ENCODE measurements at places on chromosomes 1 and 21.
A peak's percentile ranks its signal among the peaks of the same experiment; 100 is the strongest.

DNA sequence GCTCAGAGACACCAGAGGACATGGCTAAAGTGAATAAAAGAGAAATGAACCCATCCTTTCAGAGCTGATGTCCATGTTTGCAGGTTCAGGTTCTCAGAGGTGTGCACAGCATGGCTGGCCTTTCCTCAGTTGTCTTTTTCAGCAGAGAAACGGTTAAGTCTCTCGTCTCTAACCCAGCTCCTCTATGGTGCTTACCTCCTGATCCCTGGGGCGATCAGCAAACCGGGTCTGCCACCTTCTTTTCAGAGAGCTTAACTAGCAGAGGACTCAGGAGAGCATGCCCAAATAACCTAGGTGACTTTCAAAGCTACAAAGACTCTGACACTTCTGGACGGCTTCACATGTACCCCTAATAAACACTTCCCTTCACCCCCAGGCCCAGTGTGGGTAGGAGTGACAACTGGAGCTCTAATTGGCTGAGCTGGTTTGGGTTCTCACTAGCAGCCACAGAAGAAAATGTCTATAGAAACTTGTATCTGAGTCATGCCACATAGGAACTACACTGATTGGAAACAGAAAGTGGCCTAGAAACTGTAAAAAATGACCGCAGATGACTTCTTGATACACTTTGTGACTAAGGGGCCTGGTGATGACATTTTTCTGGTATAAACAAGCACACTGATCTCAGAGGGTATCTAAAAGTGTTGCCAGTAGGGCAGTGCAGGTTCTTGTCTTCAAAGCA is at the start of gene AIM2:
Gene AIM2, minus strand, starts transcription at position 329 of the 682 bp plus-strand sequence. CDS start 3,267 bp downstream, outside the sequence.
- DNase-seq = peak; percentile 58

- no peak for DNase-seq
These were observed 48.9 kb downstream of the LPAR3 start for GRCh38 chr1:84844094-84844493.

DNA sequence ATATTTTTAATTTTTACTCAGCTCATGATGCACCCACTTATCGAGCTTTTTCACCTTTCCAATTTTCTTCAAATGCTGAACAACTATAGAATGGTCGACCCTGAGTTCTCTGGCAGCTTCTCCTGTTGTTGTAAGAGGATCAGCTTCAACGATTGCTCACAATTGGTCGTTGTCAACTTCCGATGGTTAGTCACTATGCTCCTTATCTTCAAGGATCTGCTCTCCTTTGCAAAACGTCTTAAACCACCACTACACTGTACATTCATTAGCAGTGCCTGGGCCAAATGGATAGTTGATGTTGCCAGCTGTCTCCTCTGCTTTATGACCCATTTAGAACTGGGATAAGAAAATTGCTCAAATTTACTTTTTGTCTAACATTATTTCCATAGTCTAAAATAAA is 385.9 kb upstream of the LYPLAL1 start:
- DNase-seq = no peak

- DNase-seq = no peak
These were observed 21.8 kb downstream of the TRPM2 start for GRCh38 chr21:44375281-44375651.

DNA sequence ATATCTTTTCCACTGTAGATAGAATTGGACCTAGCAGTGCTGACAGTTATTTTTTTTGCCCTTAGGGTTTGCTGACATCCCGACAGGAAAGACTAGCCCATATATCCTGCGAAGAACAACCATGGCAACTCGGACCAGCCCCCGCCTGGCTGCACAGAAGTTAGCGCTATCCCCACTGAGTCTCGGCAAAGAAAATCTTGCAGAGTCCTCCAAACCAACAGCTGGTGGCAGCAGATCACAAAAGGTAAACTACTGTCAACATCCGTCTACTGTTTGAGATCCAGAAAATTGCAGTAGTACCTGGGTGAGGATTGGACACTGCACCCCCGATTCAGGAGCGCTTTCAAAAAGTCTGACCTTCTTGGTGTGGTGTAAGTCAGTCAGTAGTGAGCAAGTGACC is 55.8 kb downstream of the CENPF start:
- DNase-seq = no peak

GRCh38 chr1:209937996-209938959 is at the start of gene SYT14:
Gene SYT14 (plus strand): TSS chr1:209938217. CDS start chr1:209938265, 48 bp downstream.
- DNase-seq = peak; percentile 3

DNA sequence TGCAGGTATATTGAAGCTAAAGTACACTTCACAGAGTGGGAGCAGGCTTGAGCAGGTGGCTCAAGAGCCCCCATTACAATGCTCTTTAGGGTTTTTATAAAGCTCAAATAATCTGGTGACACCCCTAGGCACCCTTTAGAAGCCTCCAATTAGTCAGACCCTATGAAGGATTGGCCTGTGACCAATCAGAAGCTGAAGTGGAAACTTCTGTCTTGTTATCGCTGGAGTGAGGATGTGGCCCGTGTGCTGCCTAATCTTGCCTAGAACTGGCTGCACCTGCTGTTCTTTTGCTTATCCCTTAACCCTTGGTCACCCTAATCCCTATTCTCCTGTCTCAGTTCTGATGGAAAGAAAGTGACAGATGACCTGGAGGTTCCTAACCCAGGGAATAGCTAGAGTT is 70.8 kb upstream of the ABCG1 start:
- DNase-seq = no peak

DNA sequence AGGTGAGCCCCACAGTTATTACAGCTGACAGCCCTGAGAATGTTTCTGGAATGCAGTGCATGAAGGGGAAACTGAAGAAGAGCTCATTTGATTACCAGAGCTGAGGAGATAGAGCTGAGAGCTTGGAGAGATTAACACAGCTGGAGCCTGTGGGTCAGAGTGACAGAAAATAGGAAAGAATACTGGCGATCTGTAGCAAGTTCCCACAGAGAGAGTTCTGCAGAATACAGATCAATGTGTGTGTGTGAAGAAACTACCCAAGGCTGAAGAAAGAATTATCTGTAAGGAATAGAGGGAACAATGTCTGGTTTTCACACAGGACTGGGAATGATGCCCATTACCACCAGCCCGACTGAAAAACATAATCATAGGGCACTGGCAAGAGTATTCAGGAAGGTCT is 103.6 kb upstream of the SNX7 start:
- no peak for DNase-seq

GRCh38 chr1:53047737-53048736 is 14.0 kb upstream of the PODN start:
- DNase-seq = no peak

GRCh38 chr1:67316918-67317317 is 9.2 kb downstream of the IL12RB2 start:
- no peak for DNase-seq

DNA sequence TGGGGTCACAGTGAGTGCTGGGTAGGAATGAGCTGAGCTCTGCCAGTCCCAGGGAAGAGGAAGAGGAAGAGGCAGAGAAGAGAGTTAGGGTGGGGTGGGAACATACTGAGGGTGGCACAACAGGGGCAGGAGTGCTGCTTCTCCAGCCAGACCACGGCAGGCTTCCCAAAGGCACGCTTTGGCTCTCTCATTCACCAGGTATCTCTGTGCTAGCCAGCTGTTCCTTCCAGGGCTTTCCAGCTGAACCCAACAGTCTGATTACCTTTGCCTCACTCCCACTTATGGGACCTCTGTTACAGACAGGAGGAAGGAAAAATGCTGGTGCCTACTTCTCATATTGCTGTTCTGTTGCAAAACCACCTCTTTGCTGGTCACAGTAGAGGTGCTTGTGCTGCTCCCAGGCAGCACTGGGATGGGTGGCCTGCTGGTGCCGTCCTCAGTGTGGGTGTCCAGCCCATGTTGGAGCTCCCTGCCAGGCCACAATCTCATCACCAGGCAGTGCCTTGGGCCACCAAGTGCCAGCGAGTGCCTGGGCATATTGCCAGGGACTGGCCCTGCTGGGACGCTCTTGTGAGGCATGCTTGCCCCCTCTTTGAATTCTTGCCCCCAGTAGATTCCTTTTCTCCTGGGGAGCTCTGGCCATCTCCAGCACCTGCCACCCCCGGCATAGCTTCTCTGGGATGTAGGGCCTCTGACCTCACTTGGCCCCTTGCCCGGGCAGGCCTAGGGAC is 2.1 kb downstream of the ADORA1 start:
- no peak for DNase-seq

DNA sequence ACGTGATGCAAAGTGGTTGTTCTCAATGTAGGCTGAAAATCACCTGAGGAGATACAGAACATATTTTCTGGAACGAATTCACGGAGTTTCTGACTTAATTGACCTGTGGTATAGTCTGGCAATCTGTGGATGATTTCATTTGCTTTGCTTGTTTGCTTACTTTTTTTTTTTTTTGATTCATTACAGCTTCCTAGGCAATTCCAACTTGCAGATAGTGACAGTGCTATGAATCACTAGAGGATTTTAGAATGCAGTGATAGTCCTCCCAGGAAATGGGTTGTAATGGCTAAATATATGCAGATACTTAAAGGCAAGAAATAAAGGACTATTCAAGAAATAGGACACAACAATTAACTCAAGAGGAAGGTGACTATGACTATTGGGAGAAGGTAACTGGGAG is 1378.1 kb upstream of the PRMT6 start:
- no peak for DNase-seq

DNA sequence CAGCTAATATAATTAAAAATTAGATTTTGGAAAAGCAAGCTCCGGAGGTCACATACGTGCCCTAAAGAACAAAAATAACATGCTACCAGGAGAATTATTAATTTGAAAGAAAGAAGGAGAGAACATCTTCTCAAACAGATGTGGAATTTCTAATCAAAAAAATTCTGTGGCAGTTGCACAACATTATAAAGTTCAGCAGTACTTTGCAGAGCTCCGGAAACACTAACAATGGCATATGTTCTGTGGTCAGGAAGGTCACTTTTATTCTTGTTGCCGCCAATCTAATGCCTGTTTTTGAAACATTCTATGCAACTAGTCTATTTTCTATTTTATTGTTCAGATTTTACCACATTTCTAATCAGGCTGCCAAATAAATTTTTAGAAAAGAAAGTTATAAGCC is 186.8 kb downstream of the SMYD3 start:
- no peak for DNase-seq

- DNase-seq = no peak
These were observed 176.5 kb upstream of the PLXNA2 start for GRCh38 chr1:208420696-208421095.

- DNase-seq = no peak
These were observed 109.7 kb upstream of the MAGI3 start for GRCh38 chr1:113280581-113280980.

- no peak for DNase-seq
These were observed 7.8 kb downstream of the HSPA6 start for GRCh38 chr1:161531986-161532643.

DNA sequence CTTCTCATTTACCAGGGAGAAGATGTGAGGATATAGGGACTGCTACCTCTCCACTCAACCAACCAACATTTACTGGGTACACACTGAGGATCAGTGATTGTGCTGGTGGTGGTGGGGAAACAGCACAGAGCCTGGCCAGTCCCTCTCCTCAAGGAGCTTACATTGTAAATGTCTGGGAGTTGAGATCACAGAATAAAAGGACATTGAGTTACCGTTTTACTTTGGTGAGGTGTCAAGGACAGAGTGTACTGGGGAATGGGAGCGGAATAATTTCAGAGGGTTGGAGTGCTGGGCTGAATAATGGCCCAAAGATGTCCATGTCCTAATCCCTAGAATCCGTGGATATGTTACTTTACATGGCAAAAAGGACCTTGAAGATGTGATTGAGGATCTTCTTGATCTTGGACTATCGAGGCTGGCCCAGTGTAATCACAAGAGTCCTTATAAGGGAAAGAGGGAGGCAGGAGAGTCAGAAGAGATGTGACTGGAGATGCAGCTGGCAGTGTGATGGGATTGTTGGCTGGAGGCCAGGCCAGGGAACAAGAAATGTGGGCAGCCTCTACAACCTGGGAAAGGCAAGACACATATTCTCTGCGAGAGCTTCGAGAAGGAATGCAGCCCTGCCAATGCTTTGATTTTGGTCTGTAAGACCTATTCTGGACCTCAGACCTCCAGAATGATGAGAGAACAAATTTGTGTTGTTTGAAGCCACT is 26.6 kb upstream of the RWDD3 start:
- no peak for DNase-seq

- no peak for DNase-seq
These were observed 11.3 kb downstream of the MRAP start for GRCh38 chr21:32309906-32310460.

DNA sequence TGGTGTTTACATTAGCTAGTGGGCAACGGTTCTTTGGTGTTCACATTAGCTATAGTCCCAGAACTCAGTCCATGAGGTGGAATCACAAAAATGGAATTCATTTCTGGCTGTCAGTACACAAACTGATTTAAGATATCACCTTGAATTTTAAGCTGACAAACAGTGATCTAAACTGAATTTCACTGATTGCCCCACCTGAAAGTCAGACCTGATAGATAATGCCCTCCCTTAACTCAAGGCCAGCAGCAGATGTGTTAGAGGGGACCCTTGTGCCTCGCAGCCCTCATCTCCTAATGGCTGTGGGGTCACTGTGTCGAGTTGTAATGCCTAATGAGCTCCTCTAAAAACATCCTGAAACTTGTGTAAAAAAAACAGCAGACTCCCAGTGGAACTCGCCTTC is 8.6 kb downstream of the ARF1 start:
- no peak for DNase-seq

GRCh38 chr1:88612773-88613172 is 71.3 kb upstream of the PKN2 start:
- no peak for DNase-seq

DNA sequence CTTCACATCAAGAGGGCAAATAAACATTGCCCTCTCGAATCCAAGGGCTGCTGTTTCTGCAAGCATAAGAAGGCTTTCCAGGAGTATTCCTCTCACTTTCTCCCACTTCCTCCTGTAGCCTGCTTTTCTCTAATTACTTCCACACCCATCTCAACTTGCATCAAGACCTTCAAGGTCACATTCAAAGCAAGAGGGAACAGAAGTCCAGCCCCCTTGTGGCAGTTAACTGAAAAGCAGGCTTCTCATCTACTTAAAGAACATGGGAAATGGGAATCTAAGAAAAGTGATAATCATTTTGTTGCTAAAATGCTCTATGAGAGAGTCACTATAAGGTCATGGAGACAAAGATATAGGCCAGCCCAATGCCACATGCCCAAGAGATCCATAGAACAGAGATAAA is 874.4 kb downstream of the KCNT2 start:
- DNase-seq = no peak

GRCh38 chr1:218247339-218247738 is 37.8 kb upstream of the RRP15 start:
- DNase-seq = no peak

Data from stimulated activated naive CD8-positive, alpha-beta T cell treated with anti-CD3 and anti-CD28 coated beads, Interleukin-15, Interleukin-2, amounts not matched to agents 100 U/mL and 50 U/mL, for 24 hours (primary cell).